GM23338 (cell line): ENCODE measurements at places on chromosomes 5 and 9. TPM values are rescaled to one million over a fixed set of nuclear protein-coding genes. Genes with fewer than 3 reads are reported as not detected.
A peak's percentile ranks its signal among the peaks of the same experiment; 100 is the strongest.

GABRA6 gene
- total RNA-seq: not detected in 2 replicates

KLF9 gene
- total RNA-seq: 0.82 and 1.5 TPM in 2 replicates

CNTNAP3 gene
- 8.3 and 11.4 TPM in 2 replicates for total RNA-seq

ALDH1A1 gene
- 2.7 and 3.4 TPM in 2 replicates for total RNA-seq

FOXD4L6 gene
- total RNA-seq: 0.21 TPM in 1 of 2 replicates, not detected in the other

N4BP3 gene
- 52.7 and 58.2 TPM in 2 replicates for total RNA-seq

PCDHB5 gene
- 37.7 and 49.7 TPM in 2 replicates for total RNA-seq

DNA sequence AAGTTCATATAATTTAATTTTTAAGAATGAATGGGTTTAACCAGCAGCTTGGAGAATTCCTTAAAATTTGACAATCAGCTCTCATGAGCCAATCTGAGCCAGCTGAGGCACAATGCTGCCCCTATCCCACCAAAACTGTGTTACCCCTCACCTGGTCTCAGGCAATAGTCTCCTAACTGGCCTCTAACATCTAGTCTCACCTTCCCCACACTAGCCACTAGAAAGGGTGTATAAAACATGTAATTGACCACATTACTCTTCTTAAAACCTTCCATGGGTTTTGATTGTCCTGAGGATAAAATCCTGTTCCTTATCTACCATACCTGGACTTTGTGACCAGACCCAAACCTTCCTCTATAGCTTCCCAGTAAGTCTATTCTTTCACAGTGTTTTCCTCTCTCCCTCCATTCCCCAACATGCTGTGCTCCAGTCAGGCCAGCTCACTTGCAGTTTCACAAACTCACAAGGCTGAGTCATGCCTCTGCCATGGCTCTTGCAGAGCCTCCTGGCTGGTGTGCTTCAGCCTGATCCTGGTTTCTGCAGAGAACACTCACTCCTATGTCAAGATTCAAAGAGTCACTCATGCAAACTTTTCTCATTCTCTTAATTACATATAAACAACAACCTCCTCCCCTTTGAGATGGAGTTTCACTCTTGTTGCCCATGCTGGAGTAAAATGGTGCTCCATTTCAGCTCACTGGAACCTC is 16.0 kb upstream of the ZCCHC7 start:
- H3K27me3 ChIP-seq: no peaks in the 10 kb centered on the region
- no peak for DNase-seq
- H3K27ac ChIP-seq: no peak overlapping the region
- no peak overlapping the region for H3K4me3 ChIP-seq

- H3K27me3 ChIP-seq: no peaks in the 10 kb centered on the region
- no peaks in the 10 kb centered on the region for H3K36me3 ChIP-seq
- H3K4me1 ChIP-seq: no peaks in the 10 kb centered on the region
- no peak for DNase-seq
- H3K4me3 ChIP-seq: no peak overlapping the region
Measured at GRCh38 chr5:51598026-51598425, 214.8 kb downstream of the ISL1 start.

GRCh38 chr5:120086081-120086480 is 378.0 kb upstream of the PRR16 start:
- H3K27me3 ChIP-seq: no peaks in the 10 kb centered on the region
- no peaks in the 10 kb centered on the region for H3K4me1 ChIP-seq
- no peak for DNase-seq
- H3K36me3 ChIP-seq: no peaks in the 10 kb centered on the region
- H3K4me3 ChIP-seq: no peak overlapping the region
- H3K27ac ChIP-seq: no peak overlapping the region

- no peaks in the 10 kb centered on the region for H3K27me3 ChIP-seq
- H3K4me1 ChIP-seq: peaks cover 20% of the 10 kb centered on the region
- no peak overlapping the region for H3K27ac ChIP-seq
- no peak overlapping the region for H3K4me3 ChIP-seq
- no peaks in the 10 kb centered on the region for H3K36me3 ChIP-seq
- DNase-seq: no peak
Measured at GRCh38 chr9:78291240-78291925, 5.5 kb upstream of the PSAT1 start.

DNA sequence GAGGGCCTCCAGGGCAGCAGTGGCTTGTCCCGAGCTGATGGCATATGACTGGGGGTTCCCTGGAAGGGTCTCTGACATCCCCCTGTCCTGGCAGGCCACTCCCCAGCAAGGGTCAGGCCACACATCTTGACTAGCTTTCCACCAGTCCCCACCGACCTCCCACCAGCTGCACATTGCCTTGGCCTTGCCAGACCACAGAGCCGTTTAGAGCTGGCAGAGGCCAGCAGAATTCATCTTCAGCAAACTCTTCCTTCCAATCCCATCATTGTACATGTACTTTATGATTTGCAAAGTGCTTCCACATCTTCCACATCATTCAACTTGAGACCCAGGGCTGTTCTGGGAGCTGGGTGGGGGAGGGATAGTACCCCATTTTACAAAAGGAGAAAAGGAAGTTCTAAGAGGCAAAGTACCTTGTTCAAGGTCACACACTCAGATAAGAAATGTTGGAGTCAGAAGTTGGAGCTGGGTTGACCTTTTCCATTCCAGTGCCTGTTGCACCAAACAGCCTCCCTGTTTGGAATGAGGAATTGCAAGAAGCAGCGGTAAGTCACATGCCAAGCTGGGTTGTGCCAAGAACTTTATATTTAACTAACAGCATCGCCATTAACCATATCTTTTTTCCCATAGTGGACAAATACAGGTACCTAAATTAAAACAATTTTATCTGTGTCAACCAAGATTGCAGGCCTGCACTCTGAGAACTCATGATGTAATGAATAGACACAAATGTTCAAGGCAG is 25.8 kb upstream of the COL15A1 start:
- no peak for DNase-seq
- no peaks in the 10 kb centered on the region for H3K27me3 ChIP-seq
- H3K36me3 ChIP-seq: no peaks in the 10 kb centered on the region
- H3K4me3 ChIP-seq: no peak overlapping the region

GRCh38 chr5:56142614-56143372 is 90.3 kb downstream of the ANKRD55 start:
- H3K4me3 ChIP-seq: no peak overlapping the region
- no peak for DNase-seq
- no peaks in the 10 kb centered on the region for H3K27me3 ChIP-seq
- no peaks in the 10 kb centered on the region for H3K4me1 ChIP-seq

DNA sequence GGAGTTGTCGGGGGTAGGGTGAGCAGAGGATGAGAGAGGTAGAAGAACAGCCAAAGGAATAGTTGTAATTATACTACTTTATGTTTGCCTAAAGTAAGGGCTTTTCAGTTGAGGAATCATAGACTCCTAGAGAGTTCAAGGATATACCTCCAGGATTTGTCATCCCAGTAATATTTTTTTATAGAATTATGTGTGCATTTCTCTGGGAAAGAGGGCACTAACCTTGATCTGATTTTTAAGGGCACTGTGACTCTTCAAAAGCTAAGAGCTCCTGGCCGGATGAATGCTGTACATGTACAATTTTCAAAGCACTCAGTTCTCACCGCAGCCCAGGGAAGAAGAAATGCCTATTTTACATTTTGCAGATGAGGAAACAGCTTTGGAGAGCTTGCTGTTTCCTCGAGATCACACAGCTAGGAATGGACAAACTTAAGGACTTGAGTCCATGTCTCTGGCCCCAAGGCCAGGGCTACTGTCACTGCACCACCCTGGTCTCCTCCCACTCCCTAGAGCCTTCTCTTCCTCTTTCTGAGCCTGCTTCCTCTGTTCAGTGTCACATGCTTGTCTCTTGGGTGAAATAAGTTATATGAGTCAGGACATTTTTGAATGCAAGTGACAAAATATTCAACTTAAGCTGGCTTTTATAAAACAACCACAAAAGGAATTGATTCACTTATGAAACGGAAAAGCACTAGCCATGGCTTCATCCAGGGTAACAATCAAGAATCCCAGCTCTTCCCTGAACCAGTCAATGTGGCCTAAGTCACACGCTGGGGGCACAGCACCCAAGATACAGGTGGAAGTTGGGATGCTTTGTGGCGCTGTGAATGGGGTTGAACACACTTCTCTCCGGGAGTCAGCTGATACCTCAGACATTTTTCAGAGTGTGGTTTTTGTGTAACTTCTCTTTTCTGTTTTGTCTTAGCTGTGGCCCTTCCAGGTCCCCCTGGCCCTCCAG is 45.7 kb upstream of the TGFBR1 start:
- DNase-seq: no peak
- no peaks in the 10 kb centered on the region for H3K4me1 ChIP-seq
- no peak overlapping the region for H3K4me3 ChIP-seq
- no peaks in the 10 kb centered on the region for H3K27me3 ChIP-seq
- no peak overlapping the region for H3K27ac ChIP-seq

DNA sequence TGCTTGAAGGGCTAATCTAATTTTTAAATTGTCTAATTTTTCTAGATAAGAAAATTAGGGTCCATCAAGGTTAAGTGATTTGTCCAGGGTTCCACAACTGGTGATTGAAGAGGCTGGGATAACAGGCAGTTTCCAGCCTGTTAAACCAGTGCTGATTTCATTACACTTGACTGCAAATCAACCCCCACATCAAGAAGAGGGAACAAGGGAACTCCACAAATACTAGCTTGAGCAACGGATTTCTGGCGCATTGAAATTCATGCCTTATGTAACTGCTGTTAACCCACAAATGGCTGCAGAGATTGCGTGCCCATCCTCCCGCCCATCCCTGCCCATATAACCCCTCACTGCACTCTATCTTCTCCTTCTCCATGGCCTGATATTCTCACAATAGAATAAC is 10.0 kb downstream of the PLPPR1 start:
- no peaks in the 10 kb centered on the region; the same call in 1 of the 2 replicates for H3K4me1 ChIP-seq
- peaks cover 1% of the 10 kb centered on the region; the same call in 1 of the 2 replicates for H3K36me3 ChIP-seq
- no peak for DNase-seq
- H3K27ac ChIP-seq: no peak overlapping the region

- no peaks in the 10 kb centered on the region for H3K36me3 ChIP-seq
- peaks cover 9% of the 10 kb centered on the region for H3K4me1 ChIP-seq
- no peak overlapping the region for H3K27ac ChIP-seq
- peak; percentile 67 for DNase-seq
- H3K4me3 ChIP-seq: no peak overlapping the region
Measured at GRCh38 chr9:6024035-6024554, 8.7 kb upstream of the RANBP6 start.

GRCh38 chr9:85310573-85310972 is 431.2 kb downstream of the AGTPBP1 start:
- no peak overlapping the region for H3K27ac ChIP-seq
- no peaks in the 10 kb centered on the region for H3K27me3 ChIP-seq

GRCh38 chr5:88691230-88691582 is 191.8 kb downstream of the MEF2C start:
- peak overlapping the region; percentile 58 for H3K4me3 ChIP-seq
- peaks cover 84% of the 10 kb centered on the region for H3K4me1 ChIP-seq
- DNase-seq: no peak
- H3K36me3 ChIP-seq: no peaks in the 10 kb centered on the region

DNA sequence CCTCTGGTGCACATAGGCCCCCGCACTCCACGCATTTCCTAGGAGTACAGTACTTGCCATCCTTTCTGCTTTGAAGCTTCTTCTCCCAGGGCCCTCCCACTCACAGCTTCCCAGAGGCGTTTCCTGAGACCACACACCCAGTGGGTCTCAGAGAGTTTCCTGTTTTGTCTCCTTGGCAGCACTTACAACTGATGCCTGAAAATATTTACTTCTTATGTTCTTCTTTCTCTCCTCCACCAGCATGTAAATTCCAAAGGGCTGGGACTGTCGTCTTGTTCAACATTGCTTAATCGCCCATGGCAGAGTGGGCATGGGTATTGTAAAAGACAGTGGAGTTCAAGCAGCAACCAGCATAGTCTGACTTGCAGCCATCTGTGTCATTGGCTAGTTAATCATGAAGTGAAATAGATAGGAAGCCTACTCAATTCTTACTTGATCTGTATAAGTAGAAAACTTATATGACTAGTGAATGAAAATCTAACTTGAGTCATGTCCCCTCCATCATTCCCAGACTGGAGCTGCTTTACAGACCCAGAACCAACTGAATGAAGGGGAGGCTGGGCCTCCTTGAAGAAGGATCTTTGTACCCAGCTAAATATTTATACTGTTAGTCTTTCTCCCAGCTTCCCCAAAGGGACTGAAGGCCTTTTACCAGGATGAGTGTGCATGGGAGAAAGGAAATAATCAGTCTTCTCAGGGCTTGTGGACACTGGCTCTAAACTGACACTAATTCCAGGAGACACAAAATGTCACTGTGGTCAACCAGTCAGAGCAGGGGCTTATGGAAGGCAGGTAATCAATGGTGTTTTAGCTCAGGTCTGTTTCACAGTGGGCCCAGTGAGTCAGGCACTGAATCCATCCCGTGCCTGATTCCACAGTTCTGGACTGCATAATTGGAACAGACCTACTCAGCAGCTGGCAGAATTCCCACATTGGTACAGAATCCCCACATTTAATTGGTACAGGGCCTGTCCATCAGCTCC is 116.4 kb downstream of the SV2C start:
- H3K27me3 ChIP-seq: no peaks in the 10 kb centered on the region
- DNase-seq: no peak
- H3K27ac ChIP-seq: no peak overlapping the region
- H3K4me3 ChIP-seq: no peak overlapping the region

- H3K27me3 ChIP-seq: no peaks in the 10 kb centered on the region
- no peak overlapping the region for H3K27ac ChIP-seq
- peaks cover 13% of the 10 kb centered on the region for H3K4me1 ChIP-seq
- peak; percentile 80 for DNase-seq
- no peaks in the 10 kb centered on the region for H3K36me3 ChIP-seq
Measured at GRCh38 chr5:155772009-155772662, 554.8 kb upstream of the SGCD start.

GRCh38 chr5:172941067-172941516 is 18.1 kb upstream of the RPL26L1 start:
- no peak overlapping the region for H3K27ac ChIP-seq
- H3K27me3 ChIP-seq: no peaks in the 10 kb centered on the region
- H3K4me3 ChIP-seq: no peak overlapping the region
- H3K4me1 ChIP-seq: peaks cover 8% of the 10 kb centered on the region; the same call in 1 of the 2 replicates
- no peak for DNase-seq

- H3K27ac ChIP-seq: no peak overlapping the region
- no peaks in the 10 kb centered on the region for H3K27me3 ChIP-seq
- no peaks in the 10 kb centered on the region for H3K36me3 ChIP-seq
- no peak for DNase-seq
- H3K4me1 ChIP-seq: peaks cover 1% of the 10 kb centered on the region; the same call in 1 of the 2 replicates
Measured at GRCh38 chr9:110021891-110022290, 186.1 kb downstream of the C9orf152 start.

DNA sequence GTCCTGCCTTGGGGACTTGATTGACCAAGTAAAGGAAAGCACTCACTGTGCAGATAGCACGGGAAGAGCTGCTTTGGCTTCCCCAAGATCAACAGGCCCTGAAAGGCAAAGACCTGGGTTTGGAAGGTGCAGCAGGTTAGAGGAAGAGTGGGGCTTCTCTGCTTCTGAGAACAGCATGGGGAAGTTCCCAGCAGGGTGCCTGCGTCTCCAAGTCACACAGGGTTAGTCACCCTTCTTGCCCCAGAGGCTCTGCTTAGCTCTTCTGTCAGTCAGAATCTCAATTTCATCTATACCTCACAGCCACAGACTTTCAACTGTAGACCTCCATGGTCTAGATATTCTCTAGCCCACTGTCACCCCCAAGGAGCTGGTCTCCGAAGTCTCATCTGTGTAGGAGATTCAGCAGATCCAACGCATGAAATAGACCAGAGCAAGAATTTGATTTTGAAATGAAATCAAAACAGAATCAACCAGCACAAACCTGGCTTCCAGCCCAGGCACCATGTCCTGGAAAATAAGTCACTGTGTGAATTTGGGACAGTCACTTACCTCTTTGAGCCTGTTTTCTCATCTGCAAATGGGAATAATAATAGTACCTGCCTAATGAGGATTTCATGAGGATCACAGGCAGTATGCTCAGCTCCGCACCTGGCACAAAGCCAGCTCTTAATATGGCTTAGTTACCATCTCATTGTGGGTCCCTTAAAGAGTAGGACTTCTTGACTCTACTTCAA is 64.0 kb downstream of the SFXN1 start:
- no peaks in the 10 kb centered on the region for H3K27me3 ChIP-seq
- DNase-seq: no peak
- H3K27ac ChIP-seq: no peak overlapping the region
- peaks cover 19% of the 10 kb centered on the region for H3K4me1 ChIP-seq
- H3K36me3 ChIP-seq: no peaks in the 10 kb centered on the region
